Effector CD8-positive, alpha-beta T cell (primary cell): ENCODE measurements at places on chromosomes 11 and 22.
A peak's percentile ranks its signal among the peaks of the same experiment; 100 is the strongest.

DNA sequence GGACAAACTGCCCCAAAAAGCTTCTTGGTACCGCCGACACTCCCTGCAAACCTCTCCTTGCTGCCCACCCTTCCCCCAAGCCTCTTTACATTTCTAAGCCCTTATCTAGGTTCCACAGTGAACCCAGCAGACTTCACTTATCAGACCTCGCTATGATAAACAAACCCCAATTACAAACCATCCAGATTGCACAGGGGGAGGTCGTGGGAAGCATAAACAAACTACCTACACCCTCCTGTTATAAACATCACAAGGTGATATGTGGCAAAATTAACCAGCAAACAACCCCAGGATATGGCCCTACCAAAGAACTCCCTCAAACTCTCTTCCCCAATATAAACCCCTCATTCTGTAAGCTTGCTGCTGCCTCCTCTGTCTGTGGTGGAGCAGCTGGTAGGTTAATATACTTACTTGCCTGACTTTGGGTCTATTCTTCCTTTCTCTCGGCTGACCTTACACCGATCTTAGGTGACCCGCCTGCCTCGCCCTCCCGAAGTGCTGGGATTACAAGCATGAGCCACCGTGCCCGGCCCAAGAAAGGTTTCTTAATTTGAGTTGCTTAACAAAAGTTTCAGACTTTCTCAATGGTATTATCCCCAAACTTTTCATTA, 66.0 kb upstream of the TENM4 start:
- DNase-seq, result no peak

- DNase-seq, result peak; percentile 12
These were observed 580 bp downstream of the DTX4 start for GRCh38 chr11:59172345-59173079.

DNA sequence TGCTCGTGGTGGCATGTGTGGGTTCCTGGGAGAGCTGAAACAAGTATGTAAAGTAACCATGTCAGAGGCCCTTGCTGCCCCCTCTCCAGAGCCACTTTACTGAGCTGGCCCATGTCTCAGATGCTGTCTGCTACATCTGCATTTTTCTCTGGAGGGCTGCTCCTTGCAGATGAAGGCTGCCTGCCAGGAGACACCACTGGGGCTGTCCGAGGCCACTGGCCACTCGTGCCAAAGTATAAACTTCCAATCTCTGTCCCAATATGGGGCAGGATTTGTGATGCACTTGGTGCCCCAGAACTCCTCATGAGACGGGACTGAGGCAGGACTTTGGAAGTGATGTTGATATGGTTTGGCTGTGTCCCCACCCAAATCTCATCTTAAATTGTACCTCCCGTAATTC, 478.4 kb upstream of the B3GAT1 start:
- no peak for DNase-seq

DNA sequence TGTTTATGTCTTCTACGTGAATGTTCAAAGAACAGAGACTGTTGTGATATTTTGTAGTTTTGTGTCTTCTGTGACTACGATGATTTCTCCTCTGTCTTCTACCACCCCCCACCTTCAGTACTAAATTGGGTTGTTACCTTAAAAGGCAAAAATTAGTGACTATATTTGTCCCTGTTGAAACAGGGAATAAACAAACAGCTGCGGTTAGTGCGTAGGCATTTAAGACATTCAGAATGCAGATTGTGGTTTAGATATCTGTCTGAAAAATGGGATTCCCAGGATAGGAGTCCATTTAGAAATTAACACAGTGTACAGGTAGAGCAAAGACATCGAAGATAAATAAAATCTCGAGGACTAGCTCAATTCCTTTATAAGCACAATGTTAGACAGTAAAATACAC, 15.6 kb upstream of the ARHGAP42 start:
- DNase-seq, result no peak

DNA sequence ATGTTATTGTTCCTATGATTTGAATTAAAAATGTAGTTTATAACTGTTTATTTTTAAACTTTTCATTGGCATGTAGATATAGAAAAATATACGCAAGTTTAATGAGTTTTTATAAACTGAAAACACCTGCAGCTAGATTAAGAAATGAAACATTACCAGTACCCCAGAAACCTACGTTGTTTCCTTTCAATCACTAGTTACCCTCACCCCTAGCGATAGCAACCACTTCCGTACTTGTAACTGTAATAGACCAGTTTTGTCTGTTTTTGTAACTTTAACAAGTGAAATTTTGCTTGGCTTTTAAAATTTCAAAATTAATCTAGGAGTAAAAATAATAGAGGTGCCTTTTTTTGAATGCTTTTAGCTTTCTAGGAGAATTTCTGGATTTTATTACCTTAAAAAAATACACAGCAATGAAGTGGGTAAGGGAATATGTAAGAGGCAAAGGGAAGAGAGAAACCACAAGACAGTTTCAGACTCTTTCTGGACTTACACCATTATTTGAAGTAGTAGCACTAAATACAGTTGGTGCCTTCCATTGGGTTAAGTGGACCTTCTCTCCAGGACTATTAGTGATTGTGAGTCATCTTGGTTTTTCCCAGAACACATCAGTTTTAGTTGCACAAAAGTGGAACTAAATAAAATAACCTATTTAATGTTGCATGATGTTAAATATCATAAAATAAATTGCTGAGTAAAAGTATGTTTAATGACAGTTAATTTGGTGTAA, 18.7 kb upstream of the NAT10 start:
- DNase-seq, result no peak
